Activated naive CD4-positive, alpha-beta T cell treated with anti-CD3 and anti-CD28 coated beads, Interleukin-2, amount 50 U/mL, for 72 hours (primary cell): ENCODE measurements at places on chromosomes 12 and 14.

GRCh38 chr12:12608557-12608957 is 3.1 kb upstream of the CREBL2 start:
- DNase-seq, result no peak

GRCh38 chr12:42010715-42011114 is 134.0 kb downstream of the GXYLT1 start:
- no peak for DNase-seq

- no peak for DNase-seq
Observed at GRCh38 chr12:27508736-27509431, 15.1 kb upstream of the PPFIBP1 start.

DNA sequence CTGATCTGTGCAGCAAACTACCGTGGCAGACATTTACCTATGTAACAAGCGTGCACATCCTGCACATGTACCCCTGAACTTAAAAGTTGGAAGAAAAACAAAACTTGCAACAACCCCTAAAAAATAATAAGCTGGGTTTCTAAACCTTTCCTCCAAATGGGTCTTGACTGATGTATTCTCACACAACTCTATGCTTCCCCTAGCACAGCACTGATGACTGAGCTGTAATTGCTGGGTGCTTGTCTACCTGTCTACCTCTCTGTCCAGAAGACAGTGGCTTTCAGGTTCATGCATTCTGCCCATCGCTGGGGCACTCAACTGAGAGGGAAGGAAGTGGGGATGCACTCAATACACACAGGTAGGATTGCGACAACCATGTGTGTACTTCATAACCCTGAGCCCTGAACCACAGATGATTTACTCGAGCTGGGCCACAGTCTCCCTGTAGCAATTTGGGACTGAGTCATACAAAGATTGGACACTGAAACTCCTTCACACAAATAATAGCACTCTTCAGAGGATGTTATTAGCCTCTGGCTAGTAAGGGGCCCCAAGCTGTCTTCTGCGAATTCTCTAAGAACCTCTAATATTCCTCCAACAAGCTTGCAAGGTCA is 44.8 kb upstream of the TMPO start:
- DNase-seq, result no peak

- no peak for DNase-seq
Observed at GRCh38 chr12:3298603-3299002, 192.4 kb upstream of the PRMT8 start.

GRCh38 chr12:120685522-120685921 is 1.4 kb upstream of the MLEC start:
- DNase-seq, result no peak

DNA sequence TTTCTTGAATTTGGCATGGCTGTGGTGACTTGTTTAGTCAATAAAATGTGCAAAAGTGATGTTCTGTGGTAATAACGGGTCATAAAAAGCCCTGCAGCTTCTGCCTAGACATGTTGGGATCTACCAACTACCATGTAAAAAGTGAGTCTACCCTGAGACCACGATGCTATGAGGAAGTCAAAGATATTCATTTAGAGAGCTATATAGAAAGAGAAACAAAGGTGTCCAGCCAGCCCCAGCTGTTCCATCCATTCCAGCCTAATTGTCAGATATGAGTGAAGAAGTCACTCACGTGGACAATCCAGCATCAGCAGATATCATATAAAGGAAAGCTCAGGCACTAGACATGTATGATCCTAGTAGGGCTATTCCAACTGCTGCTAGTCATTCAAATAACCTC is 117.2 kb upstream of the SSTR1 start:
- no peak for DNase-seq

DNA sequence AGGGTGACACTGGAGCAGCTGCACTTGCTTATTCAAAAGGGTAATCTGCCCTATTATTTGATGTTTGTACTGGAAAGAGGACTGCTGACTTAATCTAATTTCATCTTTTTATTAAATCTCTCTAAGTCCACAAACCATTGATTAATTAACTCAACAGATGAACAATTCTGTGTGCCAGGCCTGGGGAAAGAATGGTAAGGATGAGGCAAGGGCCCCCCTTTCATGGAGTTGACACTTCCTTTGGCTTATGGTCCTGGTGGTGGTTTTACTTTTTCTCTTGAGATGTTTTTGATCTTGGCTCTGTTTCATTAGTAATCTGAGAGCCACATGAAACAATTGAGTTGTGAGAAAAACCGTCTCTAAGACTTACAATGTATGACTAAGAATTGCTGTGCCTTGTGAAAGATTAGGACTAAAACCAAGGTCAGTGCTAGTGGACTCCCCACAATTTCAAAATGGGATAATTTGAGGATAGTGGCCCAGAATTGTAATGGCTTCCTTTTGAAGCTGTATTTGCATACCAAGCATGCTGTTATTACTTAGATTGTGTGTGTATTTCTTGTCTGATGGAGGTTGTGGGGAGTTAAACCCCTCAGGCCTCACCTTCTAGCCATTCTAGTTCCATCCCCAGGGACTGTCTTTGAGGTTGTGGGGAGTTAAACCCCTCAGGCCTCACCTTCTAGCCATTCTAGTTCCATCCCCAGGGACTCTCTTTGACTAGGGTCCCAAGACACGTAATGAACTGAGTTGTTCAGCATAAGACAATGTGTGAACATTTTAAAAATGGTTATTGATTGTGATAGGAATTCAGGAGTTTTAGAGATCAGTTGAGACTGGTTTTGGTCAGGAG is 52.5 kb upstream of the EVL start:
- no peak for DNase-seq

- no peak for DNase-seq
Observed at GRCh38 chr12:72135021-72135301, 137.2 kb upstream of the TRHDE start.

DNA sequence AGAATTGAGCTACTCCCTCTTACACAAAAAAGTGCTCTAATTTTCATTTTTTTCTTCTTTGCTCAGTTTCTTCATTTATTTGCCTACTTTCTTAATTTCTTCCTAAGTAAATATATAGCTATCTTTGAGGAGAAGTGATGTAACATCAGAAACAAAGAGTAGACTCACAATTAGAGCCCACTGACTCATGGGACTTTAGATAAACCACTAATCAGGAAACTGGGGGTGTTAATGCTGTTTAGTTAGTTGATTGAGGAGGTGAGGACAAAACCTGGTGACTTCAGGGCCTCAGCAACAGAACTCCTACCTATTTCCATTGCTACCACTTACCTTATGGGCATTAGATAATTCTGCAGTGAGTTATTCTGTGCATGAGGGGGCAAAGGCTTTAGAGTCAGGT is 151.7 kb downstream of the MON2 start:
- DNase-seq, result no peak

DNA sequence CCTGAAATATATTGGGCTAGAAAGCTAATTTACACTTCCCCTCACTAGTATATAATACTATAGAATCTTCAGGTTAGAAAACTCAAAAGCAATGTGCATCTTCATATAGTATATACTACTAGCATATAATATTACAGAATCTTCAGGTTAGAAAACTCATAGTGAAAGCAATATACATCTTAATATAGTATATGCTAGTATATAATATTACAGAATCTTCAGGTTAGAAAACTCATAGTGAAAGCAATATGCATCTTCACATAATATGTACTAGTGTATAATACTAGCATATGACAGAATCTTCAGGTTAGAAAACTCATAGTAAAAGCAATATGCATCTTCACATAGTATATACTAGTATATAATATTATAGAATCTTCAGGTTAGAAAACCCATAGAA is 329.6 kb downstream of the ZFP36L1 start:
- DNase-seq, result no peak

DNA sequence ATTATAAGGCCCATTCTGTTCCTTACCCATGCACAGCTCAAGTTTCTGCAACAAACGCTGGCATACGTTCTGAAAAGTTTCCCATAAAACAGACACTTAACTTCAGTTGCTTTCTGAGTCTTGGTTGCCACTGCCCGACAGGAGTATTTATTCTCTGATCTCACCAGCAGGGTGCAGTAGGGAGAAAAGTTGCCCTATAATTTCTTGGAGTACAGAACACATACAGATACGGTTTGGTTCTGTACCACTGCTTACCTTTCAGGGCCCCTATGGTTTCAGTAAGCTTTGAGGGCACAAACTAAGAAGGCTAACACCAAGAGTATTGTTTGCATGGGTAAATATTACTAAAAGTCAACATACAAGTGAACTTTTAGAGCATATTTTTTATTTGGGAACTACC is 77.9 kb downstream of the SPATA7 start:
- peak; percentile 31 for DNase-seq

GRCh38 chr12:129540249-129540648 is 363.6 kb downstream of the TMEM132D start:
- no peak for DNase-seq

DNA sequence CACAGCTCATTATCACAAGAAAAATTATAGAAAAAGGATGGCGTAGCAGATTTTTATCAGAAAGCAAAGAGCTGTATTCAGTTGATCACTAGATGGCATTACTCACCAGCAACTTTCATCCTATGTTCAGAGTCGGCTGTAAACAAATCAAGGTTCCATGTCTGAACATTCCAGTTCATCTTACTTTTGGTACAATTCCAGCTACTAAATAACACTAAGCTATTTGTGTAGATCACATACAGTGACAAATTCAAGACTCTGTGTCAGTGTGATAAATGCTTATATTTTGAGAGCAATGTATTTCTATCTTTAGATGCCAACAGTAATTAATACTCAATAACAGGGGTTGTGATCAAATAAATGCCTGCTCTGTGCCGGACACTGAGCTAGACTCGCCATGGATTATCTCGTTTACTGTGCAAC is 30.1 kb downstream of the NRDE2 start:
- no peak for DNase-seq

DNA sequence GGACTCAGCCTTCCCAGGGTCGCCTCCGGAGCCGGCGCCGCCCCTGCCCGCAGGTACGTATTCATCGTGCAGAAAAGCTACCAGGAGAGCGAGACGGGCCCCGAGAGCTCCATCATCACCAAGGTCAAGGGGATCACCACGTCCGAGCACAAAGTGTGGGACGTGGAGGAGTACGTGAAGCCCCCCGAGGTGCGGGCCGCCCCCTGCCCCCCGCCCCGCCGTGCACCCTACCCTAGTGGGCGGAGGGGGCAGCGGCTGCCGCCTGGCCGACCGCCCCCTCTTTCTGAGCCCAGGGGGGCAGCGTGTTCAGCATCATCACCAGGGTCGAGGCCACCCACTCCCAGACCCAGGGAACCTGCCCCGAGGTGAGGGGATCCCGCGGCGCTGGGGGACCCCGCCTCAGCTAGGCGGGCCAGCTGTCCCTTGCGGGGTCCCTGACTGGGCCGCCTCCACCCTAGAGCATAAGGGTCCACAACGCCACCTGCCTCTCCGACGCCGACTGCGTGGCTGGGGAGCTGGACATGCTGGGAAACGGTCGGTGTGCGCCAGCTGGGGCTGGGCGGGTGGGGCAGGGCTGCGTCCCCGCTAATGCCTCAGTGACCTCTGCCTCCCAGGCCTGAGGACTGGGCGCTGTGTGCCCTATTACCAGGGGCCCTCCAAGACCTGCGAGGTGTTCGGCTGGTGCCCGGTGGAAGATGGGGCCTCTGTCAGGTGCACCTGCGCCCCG is 973 bp downstream of the P2RX2 start:
- DNase-seq, result no peak

DNA sequence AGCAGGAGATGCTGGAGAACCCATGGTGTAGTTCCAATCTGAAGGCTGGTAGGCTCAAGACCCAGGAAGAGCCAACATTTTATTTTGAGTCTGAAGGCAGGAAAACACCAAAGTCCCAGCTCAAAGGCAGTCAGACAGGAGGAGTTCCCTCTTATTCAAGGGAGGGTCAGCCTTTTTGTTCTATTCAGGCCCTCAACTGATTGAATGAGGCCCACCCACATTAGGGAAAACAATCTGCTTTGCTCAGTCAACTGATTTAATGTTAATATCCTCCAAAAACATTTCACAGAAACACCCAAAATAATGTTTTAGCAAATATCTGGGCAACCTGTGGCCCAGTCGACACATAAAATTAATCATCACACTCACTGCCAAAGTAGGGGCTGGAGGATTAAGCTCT is 130.8 kb downstream of the LMNTD1 start:
- DNase-seq, result no peak

DNA sequence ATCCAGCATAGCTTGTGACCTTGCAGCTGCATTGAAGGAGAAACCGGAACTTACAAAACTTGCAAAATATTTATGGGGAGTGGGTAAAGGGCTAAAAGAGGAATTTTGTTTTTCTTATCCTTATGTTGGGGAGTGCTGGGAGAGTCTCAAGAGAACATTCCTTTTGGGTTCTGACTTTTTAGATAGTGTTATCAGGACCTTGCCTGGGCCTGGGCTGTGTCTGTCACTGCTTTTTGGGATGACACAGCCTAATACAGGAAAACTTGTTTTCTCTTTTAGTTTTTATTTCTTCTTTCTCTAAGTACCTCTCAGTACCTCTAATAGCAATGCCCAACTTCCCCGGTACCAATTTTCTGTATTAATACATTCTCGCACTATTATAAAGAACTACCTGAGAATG is 850.6 kb downstream of the RPS29 start:
- DNase-seq, result no peak

- no peak for DNase-seq
Observed at GRCh38 chr12:91868054-91868453, 277.6 kb downstream of the BTG1 start.

DNA sequence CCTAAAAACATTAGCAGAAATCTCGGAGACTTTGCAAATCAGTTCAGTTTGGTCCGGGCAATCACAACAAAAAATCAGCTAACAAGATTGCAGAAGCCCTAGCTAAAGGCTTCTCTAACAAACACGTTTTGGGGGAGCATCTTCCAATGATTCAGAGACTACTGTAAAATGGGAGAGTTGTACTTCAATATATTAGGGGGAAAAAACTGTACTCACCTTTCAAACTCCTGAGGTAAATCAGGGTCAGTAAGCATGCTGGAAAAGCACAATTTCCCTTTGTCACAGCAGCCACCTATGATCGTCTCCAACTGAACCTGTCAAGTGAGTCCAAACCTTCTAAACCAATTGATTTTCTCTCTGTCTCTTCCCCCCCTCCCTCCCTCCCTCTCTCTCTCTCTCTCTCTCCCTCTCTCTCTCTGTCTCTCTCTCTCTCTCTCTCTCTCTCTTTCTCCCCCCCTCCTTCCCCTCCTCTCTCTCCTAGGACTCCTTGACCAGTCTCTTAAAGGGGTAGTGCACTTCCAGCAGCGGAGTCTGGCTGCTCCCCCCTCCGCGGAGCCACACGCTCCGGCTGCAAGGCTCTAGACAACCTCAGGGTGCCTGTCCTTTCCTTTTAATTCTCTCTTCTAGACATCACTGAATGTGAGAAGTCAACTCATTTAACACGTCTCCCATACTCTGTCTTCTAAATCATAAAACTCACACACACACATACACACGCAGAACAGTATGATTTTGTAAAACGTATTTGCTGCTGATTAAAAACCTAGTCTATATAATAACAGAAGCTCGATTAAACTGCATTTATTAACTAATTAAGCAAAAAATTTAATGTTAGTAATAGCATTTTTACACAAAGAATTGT is at the start of gene SOX5:
TSS of gene SOX5 (minus strand) at position 323 of the 862 bp plus-strand sequence. CDS start at position 254, 69 bp downstream.
- no peak for DNase-seq

DNA sequence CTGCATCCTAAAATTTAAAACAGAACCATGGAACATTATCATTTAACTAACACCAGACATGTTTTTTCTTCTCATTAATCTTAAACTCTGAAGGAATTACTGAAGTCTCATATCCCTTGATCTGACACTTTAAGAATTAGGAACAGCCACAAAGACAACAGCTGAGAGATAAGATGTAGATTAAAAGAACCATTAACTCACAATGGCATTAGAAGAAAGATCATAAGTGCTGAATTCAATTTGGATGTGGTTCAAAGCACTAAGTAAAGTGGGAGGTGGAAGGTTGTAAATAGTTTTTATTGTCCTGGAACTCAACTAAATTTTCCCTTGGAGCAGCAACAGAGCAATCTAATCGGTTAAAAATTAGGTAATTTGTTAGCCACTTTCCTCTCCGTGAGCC is 199.0 kb upstream of the ATP2B1 start:
- no peak for DNase-seq

- no peak for DNase-seq
Observed at GRCh38 chr14:75310295-75311111, 31.9 kb downstream of the FOS start.
